ENCODE measurements at places on chromosomes 7 and 10.

DNA sequence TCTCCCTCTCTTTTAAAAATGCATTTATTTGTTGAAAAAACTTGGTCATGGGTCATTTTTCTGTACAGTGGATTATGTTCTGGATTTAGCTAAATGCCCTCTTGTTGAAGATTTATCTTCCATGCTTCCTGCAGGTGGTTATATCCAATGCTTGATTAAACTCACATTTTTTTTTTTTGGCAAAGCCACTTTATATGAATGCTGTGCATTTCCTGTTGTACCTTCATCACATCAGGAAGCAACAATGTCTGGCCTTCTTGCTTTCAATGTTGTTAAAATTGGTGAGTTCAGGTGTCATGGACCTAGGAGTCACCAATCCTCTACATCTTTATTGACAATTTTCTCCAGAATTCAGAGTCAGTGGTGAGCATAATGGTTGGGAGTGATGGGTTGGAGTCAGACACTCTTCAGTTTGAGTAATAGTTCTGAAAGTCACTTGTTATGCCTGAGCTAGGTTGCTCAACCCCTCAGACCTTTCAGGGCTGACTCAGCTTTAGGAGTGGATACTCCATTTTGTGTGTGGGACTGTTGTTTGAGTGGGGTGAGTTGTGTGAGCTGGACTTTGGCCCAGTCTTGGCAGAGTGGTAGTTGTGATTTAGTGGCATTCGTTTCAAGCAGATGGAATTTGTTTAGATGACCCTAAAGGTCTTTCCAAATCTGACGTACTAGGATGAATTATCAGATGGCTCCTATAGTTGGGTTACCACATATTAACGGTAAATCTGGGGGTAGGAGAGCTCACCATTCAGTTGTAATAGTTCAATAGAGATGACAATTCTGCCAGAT is 213.5 kb upstream of the ZNF32 start:
- no peak for DNase-seq

- no peak for DNase-seq
Observed at GRCh38 chr10:37860494-37861190, 3.2 kb upstream of the ZNF248 start.

DNA sequence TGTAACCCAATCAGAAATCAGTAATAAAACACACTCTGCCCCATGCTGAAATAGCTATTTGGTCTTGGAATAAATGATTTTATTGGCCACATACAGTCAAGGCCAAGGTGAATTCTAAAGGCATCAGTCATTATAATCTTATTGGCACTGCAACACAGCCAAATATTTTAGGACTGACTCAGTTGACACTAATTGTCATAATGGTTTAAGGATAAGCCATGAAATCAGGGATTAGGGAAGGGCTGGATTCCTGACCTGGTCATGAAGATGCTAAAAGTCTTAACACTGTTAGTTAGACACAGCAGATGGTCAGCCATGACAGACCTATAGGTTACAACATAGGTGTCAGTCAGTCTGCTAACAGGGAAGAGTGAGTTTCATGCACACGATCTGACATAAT is 330.3 kb upstream of the NPSR1 start:
- no peak for DNase-seq

DNA sequence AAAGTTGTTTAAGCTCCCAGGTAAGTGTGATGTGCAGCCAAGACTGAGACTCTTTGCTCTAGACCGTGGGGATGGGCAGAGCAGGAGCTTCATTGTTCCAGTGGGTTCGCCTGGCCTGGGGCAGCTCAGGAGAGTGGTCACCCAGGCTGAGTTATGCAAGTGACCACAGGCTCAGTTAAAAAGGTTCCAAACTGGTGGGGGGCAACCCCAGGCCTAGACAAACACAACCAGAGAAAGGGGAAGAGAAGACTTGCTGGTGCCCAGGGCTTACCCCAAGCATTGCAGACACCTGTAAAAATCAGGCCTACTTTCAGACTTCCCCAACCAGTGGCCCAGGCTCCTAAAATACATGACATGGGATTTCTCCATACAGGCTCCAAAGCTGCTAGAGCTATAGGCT is 21.6 kb downstream of the CREB3L2 start:
- no peak for DNase-seq

GRCh38 chr10:132845041-132845551 is 59.1 kb upstream of the NKX6-2 start:
- no peak for DNase-seq

- no peak for DNase-seq
Observed at GRCh38 chr7:142097571-142097970, 13.9 kb upstream of the MGAM2 start.

GRCh38 chr10:33453081-33454025 is 118.9 kb upstream of the NRP1 start:
- no peak for DNase-seq

- DNase-seq: no peak
Observed at GRCh38 chr7:106201164-106201563, 83.6 kb downstream of the NAMPT start.

DNA sequence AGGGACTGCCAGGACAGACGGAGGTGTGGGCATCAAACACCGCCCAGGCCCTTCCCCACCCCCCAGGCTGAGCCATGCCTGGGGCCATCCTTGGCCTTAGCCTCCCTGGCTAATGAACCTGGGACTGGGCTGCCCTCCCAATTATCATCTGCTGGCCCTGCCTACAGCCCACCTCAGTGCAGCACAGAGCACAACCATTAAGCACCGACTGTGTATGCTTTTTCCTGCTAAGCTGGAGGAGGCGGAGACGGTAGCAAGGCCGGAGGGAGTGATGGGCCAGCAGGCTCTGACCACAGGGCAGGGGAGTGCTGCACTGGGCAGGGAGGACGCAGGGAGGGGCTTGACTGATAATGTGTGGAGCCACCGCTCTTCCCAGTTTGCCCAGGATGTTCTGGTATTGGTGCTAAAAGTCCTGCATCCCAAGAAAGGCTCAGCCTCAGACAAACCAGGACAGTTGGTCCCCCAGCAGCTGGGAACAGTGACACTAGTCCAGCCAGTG is 72.0 kb downstream of the C10orf143 start:
- DNase-seq: no peak

DNA sequence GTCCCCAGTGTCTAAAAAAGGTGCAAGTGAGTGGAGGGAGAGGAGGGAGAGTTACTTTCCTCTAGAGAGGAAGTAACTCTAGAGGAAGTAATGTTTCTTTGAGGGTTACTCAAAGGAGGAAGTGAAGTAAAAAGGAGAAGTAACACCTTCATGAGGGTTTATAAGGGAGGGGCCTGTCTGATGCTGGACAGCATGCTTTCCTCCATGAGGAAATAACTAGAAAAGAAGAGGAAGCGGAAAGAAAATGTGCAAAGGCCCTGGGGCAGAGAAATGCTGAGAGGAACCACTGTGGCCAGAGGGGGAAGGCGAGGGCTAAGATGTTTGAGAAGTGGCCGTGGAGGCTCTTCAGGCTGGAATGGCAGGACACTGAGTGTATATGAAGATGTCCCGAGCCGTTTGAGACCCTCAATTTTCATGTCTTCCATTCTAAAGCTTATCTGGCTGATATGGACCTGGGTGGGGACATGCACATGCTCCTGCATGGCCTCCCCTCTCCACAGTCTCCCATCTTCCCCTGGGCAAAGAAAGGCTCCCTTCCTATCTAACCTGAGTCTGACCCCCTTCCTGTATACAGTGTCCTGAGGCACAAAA is 3.4 kb upstream of the SLC18A2 start:
- DNase-seq: no peak

GRCh38 chr10:102452672-102453340 is 1.5 kb upstream of the C10orf95 start:
- DNase-seq: peak; percentile 57

DNA sequence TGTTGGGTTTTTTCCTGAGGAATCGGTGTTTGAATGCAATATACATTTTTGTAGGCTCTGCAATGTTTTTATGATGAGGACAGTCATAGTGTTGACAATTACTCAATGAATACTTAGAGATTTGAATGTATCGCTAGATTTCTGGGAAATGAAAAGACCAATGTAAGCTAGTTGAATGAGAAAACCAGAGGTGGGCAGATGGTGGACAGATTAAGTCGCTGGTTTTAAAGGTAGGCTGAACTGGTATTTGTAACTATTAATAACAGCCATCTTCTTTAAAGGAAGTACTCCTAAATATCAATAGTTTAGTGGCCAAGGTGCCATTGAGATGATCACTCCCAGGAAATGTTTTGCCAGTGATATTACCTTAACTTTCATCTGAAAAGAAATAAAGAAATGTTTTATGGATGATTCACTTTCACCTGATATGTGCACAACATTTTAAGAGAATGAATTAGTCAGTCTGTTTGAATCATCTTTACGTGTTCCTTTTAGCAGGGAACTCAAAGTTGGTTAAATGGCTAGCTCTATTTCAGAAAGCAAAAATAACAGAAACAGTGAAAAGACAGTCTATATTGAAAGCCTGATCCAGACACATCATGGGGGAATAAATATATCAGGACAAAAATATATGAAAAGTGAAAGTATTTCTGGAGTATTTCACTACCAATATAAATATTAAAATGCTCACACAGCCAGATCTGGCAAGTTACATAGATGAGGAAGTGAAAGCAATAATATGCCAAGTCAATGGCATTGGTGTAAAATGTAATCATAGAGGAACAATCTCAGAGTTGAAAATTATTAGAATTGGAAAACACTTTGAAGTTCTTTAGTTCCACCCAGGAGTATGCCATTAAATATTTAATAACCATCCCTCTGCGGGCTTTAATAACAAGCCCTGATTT is 20.7 kb downstream of the MET start:
- DNase-seq: no peak

DNA sequence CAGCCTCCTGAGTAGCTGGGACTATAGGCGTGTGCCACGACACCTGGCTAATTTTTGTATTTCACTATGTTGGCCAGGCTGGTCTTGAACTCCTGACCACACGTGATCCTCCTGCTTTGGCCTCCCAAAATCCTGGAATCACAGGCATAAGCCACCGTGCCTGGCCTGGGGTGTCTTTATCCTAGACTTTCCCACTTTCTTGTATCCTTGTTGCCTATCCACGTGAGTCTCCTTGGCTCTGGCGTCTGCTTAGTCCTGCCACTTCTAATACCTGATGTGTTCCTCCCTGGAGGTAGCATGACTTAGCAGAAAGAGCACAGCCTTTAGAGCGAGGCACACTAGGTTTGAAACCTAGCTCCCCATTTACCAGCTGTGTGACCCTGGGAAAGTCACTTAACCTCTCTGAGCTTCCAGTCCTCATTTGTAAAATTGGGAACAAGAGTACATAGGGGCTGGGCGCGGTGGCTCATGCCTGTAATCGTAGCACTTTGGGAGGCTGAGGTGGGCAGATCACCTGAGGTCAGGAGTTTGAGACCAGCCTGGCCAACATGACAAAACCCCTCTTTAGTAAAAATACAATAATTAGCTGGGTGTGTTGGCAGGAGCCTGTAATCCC is 344.6 kb downstream of the TYW1 start:
- DNase-seq: no peak

DNA sequence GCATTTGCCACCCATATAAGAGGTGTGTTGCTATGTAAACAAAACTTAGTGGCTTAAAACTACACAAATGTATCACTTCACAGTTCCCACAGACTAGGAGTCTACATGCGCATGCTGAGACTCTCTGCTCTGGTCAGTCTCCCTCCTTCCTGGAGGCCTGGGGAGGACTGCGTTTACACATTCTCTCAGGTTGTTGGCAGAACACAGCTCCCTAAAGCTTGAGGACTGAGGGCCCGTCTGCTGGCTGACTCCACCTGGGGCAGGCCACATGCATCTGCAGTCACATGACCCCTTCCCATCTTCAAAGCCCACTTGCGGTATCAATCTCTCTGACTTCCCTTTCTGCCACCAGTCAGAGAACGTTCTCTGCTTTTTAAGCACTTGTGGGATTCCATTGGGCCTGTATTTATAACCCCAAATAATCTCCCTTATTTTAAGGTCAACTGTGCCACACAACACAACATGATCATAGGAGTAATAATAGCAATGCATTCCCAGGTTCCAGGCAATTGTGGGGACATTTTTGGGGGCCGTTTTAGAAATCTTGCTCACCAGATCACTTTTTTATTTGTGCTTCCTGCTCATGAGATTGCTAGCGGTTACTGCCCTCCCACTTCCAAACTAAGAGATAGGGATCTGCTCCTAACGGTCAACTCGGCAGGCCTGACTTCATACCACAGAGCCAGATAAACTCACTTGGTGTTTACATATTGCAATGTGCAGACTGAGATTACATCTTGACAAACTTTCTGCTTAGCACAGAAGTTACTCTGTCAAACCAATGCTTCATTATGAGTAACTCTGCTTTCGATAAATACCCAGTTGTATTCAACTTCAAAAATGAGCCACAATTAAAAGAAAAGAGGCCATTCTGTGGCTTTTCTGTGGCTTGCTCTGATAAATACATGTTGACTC is 96.3 kb downstream of the ALOX5 start:
- no peak for DNase-seq

DNA sequence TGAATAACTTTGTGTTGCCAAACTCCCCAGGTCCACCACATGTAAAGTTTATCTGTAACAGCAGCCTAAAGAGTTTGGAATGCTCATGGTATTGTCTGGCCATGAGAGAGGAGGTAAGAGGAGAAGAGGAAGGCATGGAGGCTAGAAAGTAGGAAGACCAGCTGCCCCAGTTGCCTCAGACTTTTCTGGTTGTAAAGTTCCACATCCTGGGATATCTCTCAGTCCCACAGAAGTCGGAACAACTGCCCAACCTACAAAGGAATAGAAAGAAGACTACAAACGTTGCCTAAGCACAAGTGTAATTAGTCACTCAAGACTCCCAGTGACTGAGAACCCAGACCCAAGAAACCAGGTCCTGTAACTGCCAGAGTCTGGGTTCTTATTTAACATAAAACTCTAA is 47.3 kb downstream of the CREB3L2 start:
- no peak for DNase-seq

GRCh38 chr7:126804604-126805003 is 448.1 kb downstream of the GRM8 start:
- no peak for DNase-seq

DNA sequence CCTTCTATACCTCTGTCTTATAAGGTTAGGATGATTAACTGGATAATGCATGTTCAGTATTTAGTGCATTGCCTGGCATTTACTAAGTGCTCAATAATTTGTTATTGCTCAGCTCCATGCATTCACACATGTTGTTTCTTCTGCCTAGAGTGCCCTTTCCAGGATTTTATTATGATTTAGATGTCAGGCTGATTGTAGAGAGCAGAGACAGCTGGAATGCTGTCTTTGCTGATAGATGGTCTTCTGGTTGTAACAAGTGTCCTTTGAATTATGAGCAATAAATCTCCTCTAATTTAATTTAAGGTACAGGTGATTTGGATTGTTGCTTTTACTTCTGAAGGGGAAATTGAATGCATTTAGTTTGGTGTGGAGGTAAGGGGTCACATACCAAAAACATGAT is 548.0 kb downstream of the MAGI2 start:
- no peak for DNase-seq

DNA sequence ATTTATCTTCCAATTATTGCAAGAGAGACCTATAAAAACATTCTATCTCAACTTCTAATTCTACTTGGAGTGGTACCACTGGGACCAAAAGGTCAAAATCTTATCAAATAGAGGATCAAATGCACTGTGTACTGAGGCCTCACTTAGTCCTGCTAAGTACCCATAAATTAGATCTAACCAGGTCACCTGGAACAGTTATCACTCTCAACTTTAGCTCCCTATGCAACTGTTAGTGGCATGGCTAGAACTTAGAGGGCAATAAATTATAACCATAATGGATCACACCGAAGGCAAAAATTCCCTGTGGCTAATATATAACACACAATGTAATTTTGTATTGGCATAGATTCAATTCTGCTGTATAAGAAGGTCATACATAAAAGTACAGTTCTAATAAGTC is 428.9 kb downstream of the PCDH15 start:
- DNase-seq: no peak
